Adipocyte (in vitro differentiated cells): ENCODE measurements at places on chromosomes 5 and 9.

- DNase-seq: peak; percentile 91
Observed at GRCh38 chr9:92138157-92138959, 23.1 kb upstream of the SPTLC1 start.

GRCh38 chr9:104905931-104906330 lies 22.0 kb downstream of the ABCA1 start:
- DNase-seq: no peak

DNA sequence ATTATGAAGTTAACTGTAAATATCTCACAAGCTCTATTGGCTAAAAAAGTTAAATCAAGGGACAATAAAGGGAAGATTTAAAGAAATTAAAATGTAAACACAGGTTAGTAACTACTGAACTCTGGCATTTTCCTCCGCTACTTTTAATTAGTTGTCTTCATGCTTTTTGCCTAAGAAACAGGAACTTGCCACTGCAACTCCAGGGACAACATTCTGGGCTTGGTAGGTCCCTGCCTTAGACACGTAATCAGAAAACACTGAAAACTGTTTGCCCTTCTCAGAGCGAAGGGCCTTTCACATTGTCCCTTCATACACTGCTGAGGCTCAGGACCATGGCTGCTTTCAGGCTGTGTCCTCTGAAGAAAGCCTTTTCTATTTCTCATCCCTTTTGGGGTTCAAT lies 118.7 kb downstream of the CCDC192 start:
- DNase-seq: no peak

DNA sequence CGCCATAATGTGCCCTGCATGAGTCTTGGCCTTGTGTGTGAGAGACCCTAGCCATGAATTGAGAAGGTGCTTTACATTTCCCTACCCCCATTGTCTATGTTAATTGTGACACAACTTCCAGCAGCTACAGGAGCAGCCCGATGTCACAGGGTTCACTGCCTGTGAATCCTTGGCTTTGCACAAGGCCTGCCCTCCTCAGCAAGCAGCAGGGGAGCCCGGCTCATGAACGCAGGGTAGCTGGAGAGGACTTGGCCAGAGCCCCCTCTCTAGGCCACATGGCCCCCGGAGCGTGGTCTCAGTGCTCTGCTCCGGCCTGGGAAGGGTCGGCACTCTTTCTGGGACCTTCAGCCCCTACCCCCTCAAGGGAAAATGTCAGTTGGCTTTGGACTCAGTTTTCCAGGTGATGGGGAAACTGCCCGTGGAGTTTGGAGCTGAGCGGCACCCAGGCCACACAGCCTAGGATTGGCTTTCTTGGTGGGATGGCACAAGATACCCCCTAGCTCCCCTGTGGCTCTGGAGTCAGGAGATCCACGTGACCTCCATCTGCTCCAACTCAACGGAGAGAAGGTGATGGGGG lies 160.8 kb downstream of the DAB2IP start:
- DNase-seq: no peak

DNA sequence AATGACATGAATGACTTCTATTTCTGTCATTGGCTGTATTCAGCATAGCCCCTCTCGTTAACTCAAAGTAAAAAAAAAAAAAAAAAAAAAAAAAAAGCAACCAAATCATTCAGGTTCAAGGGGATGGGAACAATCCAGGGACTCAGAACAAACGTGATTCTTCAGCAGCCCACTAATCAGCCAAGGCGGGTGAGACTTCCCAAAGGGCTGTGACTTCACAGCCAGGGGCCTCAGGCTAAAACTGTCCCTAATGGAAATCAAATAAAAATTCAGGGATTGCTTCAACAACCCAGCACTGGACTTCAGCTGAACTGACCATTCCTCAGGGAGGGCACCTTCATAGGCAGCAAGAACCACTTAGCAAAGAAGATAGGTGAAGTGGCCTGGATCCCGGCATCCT lies 86.2 kb upstream of the FAM169A start:
- peak; percentile 10 for DNase-seq

GRCh38 chr5:140318792-140319191 lies 15.9 kb upstream of the PFDN1 start:
- DNase-seq: no peak

- DNase-seq: no peak
Observed at GRCh38 chr5:5220901-5221631, 80.9 kb downstream of the ADAMTS16 start.

GRCh38 chr9:125332527-125332926 lies 70.9 kb downstream of the GAPVD1 start:
- DNase-seq: no peak

GRCh38 chr9:5531101-5531882 lies 21.0 kb downstream of the PDCD1LG2 start:
- no peak for DNase-seq

- no peak for DNase-seq
Observed at GRCh38 chr5:40401284-40402006, 278.3 kb upstream of the PTGER4 start.

GRCh38 chr5:96463091-96463490 lies 30.0 kb upstream of the PCSK1 start:
- peak; percentile 56 for DNase-seq

DNA sequence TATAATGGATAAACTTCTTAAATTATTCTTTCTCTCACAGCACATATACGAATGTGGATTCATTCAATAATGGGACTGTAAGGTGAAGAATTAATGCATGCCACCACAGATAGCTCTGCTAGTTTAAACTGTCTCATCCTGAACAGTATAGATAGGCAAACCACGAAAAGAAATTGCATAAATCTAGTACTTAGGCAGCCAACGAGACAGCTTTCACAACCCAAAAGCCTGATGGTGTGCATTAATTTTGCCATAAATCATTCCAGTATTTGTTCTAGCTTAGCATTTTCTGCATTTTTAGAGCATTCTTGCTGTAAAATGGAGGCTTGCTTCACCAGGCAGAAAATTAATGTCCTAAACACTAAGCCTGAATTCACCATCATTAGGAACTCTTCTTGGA lies 834.2 kb upstream of the DMAC1 start:
- no peak for DNase-seq

GRCh38 chr9:131273856-131274673 lies 2.2 kb downstream of the FAM78A start:
- DNase-seq: peak; percentile 59

GRCh38 chr9:75889977-75890471 lies 449 bp upstream of the PCSK5 start:
- peak; percentile 90 for DNase-seq

GRCh38 chr9:2640570-2640969 lies 19.0 kb downstream of the VLDLR start:
- DNase-seq: no peak

DNA sequence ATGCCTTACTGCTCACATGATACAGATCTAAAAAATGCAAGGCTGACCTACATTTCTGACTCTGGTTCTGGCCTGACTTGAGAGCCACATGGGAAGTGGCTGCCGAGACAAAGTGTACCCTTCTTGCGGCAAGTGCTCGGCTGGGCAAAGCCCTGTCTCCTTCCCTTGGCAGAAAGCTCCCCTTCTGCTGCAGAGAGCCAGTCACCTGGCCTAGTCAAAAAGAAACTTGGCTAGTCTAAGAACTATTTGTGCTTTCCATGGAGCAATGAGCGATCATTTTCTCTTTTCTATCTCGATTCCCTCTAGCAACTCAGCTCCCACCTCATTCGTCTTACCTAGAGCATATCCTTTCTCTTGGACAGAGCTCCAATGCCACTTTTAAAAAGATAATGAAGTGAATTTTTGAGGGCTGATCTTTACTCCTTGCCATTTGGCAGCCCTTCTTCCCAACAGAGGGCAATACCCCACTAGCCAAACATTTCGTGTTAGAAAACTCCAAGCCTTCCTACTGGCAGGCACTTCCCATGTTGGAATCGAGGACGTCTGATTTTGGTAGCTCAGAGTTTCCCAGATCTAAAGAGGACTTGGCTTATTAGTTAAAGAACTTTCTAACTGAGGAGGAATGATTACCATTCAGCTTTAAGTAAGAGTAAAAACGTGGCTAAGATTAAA lies 108.1 kb upstream of the PRRC1 start:
- DNase-seq: peak; percentile 34

- DNase-seq: no peak
Observed at GRCh38 chr9:3963643-3964369, 336.1 kb downstream of the GLIS3 start.

DNA sequence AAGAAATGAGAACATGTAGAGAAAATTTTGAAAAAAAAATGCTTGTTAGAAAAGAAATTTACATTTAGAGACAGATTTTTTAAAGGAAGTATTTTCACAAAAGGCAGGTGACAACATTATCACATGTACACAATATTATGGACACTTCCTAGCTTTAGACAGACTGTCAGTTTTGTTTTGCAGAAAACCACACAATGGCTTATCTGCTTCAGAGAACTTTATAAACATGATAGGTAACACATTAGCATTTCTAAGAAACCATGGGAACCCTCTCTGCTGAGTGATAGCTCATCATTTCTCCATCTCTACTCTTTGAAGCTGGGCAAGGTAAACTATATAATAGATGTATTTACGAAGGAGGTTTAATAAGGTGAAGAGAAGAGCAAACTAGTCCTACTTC lies 25.6 kb downstream of the POU5F2 start:
- DNase-seq: no peak

DNA sequence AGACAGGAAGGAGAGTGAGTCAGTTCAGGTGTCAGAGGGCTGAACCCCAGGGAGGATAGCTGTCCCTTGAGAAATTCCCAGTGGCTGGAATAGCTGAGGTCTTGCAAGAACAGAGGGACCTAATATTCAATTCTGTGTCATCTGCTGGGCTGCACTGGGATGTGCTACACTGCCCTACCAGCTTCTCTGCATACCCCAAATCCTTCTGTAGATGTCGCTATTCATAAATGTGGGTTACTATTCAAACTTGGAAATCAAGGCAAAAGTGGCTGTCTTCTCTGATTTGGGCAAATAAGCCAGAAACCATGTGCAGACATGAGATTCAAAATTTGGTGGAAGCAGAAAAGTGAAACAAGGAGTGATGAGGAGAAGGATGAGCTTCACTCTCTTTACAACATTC lies 16.3 kb downstream of the TNFSF8 start:
- DNase-seq: peak; percentile 56

DNA sequence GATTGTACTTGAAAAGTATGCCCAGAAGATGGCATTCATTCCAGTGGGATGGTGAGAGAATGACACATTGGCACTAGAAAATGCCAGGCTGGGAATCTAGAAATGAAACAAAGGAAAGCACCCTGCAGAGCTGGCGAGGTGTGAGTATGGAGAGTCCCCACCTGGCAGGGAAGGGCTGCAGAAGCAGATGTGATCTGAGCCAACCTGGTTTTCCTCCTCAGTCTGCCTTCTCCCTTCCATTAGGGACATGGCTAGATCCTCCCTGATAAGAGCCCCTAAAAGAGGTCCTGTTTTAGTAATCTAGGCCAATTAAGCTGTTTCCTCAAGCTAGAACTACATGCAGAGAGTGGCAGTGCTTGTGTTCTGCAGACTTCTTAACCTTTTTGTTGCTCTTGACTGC lies 24.7 kb upstream of the TNFSF15 start:
- no peak for DNase-seq

DNA sequence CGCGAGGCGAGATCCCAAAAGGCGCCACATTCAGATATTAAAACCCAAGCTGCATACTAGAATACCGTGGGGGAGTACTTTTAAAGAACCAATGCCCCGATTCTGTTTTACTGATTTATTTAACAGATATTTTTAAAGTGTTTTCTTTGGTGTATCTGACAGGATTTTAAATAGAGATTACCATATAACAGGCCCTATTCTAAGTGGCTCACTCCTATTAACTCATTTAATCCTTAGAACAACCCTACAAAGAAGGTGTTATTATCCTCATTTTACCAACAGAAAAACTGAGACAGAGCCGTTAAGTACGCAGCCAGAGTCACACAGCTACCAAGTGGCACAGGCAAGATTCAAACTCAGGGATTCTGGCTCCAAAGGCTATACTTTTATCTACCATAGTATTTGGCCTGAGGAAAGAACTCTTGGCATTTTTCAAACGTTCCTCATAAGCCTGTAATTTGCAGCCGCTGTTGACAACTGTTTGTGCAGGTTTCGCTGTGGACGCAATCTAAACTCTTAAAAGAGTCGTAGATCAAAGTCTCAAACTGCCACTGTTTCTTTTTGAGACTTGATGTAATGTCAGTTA lies 550 bp upstream of the TMEM245 start:
- DNase-seq: no peak
